ENCODE measurements at places on chromosomes 16 and 17.

DNA sequence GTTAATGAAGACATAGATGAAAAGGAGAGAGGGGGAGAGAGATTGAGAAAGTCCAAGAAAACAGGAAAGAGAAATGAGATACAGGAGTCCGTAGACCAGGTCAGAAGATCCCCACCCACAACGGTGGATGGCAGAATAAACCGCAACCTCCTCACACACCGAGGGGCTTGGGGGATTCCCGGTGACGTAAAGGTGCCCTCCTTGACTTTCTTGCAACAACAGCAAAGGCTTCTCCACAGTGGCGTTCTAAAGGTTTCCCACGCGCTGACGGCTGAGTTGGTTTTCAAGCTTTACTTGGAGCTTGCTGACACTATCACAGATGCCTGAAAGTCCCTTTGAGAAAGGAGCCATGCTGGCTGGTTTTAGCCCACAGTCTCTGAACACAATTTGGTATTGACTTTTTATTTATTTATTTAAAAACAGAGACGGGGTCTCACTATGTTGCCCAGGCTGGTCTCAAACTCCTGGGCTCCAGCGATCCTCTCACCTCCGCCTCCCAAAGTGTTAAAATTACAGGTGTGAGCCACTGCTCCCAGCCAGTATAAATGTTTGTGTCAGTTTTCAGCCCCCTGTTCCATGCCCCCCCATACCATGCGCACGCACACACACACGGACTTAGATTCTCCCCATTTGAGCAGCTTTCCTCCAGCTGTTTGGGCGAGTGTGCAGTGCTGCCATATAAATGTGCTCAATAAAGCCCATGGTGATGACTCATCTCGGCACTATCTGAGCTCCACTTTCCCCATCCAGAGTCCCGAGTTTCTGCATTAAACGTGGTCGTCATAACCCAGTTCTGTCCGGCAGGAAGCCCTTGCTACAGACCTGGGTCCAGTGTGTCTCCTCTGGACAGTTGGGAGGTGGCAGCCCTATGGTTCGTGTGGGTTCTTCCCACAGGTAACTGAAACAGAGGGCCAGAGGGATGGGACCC lies 33.0 kb upstream of the SEC14L1 start:
- DNase-seq: no peak

GRCh38 chr17:31882571-31882970 lies 18.9 kb downstream of the UTP6 start:
- no peak for DNase-seq

GRCh38 chr16:4900750-4901149 lies 36.2 kb downstream of the PPL start:
- DNase-seq: no peak

DNA sequence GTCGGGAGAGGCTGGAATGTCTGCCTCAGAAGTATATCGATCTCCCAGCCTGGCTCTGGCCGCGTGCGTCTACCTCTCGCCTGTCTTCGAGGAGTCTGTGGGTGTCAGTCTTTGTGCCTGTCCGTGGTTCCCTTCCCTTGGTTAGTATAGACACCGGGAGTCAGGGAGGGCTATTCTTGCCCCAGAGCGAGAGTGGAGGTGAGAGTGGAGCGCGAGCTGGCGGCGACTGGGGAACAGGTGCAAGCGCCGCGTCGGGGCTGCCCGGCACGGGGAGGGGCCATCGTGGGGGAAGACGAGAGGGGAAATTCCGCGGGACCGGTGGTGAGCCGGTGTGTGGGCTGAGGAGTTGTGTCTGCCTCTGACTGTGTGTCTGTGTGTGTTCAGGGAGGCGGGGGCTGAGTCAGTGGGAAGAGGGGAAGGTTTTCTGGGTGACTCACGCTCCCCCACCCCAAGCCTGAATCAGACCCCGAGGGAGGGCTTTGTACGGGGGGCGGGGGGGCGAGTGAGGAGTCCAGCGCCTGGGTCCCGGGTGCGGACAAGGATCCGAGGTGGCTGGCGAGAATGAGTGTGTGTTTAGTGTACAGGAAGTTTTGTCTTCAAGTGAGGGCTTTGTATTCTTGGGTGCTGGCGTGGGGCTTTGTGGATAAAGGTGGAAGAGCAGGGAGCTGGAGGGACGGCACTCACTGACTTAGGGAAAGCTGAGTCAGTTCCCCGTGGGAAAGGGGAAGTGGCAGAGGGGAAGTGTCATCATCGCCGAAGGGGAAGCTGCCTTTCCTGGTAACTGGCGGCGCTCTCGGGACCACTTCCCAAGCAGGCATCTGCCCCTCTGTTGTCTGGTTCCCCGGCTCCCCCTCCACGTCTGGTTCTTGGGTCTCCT lies 8.6 kb downstream of the KDM6B start:
- DNase-seq: no peak

- peak; percentile 99 for DNase-seq
These were observed 1.1 kb upstream of the MLLT6 start for GRCh38 chr17:38703742-38704605.

DNA sequence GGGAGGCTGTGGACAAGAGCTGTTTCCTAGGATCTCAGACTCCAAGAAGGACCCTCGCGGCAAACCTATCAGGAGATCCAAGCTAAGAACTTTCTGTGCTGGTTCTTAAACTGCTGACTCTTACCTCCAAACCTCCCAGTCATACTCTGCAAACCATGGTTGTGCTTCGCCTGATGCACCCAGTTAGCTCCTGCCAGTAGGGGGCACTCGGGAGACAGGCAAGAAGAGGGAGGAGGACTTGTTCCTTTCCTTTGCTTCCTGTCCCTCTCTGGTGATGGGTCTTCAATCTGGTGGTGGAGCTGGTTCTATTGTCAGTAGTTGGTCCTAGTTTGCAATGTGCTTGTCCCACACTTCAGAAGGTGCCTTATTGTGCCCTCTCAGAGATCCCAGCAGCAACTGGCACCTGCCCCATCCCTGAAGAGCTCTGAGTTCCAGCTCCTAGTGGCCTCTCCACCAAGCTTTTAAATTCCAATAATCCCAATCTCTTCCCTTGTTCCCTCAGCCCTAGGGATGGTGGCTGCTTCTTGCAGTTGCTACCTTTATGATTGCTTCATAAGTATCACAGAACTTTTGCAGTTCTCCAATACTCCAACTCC lies 113.5 kb upstream of the RPL38 start:
- DNase-seq: peak; percentile 98

DNA sequence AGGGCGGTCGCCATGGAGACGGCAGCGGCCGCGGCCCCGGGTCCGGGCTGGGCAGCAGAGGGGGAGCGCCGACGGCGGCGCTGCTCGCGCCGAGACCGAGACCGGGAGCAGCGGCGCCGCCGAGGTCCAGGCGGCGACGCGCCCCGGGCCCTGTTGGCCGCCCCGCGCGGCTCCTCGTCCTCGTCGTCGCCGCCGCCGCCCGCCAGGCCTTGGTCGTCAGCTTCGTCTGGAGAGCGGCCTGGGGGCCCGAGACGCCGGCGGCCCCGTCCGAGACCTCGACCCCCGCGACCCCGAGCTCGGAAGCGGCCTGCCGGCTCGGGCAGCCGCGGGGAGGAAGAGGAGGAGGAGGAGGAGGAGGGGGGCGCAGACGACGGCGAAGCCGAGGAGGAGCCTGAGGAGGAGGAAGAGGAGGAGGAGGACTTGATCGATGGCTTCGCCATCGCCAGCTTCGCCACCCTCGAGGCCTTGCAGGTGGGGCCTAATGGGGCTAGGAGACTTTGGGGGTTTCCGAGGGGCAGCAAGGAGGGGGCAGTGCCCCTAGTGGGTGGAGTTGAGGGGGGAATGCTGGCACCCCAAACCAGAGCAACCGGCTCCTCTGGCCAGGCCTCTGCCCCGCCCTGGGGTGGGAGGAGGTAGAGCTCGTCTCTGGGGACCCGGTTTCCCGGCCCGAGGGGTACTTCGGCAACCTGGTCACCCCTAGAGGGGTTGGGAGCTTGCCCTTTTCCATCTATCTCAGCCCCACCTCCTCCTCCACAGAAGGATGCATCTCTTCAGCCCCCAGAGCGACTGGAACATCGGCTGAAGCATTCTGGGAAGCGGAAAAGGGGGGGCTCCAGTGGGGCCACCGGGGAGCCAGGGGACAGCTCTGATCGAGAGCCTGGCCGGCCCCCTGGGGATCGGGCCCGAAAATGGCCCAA lies 1.5 kb downstream of the FBRS start:
- no peak for DNase-seq

DNA sequence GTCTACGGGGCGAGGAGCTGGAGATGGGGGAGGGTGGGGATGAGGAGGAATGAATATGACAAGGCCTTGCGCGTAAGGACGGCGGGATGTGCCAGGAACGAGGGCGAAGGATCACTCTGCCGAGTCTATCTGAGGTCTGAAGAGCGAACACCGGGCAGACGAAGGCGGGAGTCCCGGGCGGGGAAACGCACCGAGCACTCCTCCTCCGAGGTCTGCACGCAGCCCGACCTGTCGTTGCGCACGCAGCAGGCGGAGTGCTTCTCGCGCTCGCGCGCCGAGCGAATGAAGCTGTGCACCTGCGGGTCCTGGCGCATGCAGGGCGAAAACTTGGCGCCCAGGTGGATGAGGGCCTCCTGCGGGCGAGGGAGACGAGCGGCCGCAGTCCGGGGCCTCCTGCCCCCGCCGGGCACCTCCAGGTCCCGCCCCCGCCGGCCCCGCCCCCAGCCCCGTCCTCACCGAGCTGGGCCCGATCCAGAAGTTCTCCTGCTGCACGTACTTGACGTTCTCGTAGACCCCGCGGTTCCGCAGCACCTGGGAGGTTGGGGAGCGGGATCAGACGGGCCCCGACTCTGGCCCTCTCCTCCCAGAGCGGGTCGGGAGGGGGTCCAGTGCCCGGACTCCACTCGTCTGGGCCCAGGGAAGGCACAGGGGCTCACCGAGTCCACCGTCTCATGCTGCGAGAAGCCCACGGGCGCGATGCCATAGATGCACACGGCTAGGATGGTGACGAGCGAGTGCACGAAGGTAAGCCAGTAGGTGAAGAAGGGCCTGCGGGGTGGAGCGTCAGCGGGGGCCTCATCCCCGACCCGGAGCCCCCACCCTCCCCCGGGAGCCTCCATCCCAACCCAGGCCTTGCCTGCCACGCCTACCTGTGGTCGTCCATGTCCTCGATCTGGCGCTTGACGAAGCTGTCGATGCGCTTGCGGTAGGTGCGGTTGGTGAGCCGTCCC lies 7.6 kb downstream of the SNRNP25 start:
- no peak for DNase-seq

DNA sequence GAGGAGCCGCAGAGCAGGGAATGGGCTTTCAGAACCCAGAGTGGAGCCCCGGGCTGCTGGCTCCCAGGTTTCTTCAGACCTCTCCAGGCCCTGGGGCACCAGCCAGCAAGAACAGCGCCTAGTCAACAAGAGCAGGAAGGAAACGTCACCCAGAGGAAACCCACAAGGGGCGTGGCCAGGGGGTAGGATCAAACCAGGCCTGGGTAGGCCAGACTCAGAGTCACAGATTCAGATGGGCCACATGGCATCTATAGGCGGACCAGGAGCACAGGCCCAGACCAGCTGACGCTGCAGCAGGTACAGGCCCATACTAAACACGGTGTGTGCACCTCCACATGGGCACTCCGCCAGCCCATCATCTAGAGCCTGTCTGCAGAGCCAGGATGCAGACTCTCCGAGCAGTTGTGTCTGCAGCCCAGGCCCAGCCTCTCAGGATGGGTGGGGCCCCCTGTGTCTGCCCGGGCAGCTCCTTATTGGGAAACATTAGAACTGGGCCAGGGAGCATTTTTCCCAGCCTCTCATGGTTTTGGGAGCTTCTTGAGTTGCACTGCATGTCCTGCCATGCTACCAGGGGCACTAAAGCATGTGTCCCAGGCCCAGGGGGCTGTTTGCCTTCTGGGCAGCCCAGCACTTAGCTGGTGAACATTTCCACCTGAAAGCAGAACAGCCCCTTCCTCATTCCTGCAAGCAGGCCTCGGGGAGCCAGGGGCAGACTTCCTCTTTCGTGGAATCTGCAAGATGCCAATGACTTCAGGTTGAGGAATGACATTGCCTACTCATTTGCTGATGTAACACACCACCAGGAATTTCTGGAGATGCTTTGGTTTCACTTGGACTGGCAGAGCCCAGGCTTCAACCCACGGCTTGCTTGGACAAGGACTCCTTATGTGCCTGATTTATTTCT lies at the start of gene NLRP1:
Gene NLRP1, minus strand, starts transcription at position 127 of the 904 bp plus-strand sequence. CDS start 552 bp downstream, outside the sequence.
- no peak for DNase-seq

- DNase-seq: no peak
These were observed 198.4 kb downstream of the MSI2 start for GRCh38 chr17:57454729-57455062.

GRCh38 chr17:37643118-37643766 lies at the start of gene DDX52:
Gene DDX52, minus strand, starts transcription at chr17:37643446. Its CDS starts 26 bp downstream, at chr17:37643420.
- peak; percentile 88 for DNase-seq

GRCh38 chr17:77566566-77567138 lies 391.9 kb upstream of the TNRC6C start:
- no peak for DNase-seq

DNA sequence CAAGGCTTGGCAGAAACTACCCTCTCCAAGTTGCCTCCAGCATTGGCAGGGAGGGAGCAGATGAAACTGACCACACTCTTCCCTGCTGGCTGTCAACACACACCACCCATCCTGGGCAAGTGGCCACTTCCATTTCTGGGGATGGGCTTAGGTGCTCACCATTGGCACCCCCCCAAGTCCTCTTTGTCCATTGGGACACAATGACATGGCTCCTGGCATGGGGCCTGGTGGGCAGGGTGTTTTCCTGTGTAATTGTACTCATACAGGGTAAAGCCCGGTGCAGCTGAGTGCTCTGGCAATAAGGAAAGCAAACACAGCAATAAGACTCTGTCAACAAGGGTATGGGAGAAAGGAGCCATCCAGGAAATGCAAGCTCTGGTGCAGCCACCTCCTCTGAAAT lies 22.6 kb downstream of the SCNN1B start:
- no peak for DNase-seq

DNA sequence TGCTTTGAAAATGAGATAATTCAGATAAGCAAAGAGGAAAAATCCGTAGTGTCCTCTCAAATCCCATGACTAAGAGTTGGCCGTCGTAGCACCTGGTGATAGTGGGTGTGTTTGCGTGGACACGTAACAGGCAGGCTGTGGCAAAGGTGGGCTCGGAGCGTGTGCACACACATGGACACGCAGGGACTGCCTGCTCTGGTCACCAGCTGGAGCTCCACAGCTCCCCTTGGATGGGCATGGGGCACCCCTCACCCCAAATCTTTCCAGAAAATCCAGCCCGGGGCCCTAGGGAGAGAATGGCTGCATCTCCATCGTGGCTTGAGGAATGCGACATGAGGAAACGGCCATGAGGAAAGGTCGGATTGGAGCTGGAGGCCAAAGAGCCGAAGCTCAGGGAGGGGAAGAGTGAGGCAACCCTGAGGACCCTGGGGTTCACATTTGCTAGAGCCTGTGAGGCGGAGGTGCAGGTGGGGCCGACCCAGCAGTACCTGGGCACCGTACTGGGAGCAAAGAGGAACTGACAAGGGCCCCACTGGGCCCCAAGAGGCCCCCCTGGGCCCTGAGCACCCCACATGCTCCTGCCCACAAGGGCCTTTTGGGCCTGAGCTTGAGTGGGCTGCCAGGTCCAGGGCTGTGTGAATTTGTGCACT lies 51.6 kb downstream of the DNAH17 start:
- DNase-seq: no peak

Data from WERI-Rb-1 (cell line).